ENCODE measurements at places on chromosomes 6 and 20.

DNA sequence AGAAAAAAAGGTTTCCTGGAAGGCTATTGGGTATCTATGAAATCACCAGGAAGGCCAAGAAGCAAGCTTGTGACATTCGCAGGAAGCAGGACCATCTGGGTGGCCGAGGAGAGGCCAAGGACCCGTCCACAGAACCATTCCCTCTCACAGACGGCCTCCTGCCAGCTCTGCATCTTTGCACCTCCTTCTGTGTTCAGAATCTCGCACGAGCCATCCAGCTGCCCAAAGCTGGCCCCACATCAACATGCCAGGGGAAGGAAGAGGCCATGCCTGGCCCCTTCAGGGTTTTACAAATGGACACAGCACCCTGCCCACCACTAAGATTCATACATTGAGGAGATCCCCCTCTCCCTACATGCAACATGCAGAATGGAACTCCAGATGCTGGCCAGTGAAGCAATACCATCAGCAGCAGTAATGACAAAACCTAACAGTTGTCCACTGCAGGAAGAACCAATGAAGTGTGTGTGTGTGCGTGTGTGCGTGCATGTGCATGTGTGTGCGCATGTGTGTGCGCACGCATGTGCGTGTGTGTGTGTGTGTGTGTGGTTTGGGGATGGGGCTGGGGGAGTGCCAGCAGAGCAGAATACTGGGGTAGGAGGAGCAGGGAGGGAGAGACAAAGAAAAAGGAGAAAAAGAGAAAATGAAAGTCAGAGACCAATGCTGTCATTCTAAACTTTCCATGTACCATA, 184.2 kb upstream of the FOXQ1 start:
- DNase-seq, result no peak

- DNase-seq, result peak; percentile 63
Observed at GRCh38 chr6:89952686-89953085, 58.4 kb downstream of the GJA10 start.

DNA sequence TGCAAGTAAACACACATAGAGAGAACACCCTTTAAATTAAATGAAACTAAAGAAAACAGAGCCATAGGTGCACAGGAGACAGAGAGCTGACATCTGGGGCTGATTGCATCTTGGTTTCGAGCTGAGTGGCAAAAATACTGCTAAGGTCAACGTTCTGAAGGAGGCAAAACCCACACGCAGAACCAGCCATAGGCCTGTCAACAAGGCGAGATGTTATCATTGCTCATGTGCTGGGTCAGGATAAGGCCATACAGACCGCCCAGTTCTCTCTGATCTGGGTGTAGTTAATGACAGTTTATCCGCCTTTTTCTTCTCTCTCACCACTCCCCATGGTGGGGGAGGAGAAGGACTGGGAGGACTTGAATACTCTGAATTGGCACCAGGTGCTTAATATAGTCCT, 4.5 kb upstream of the FAM110A start:
- no peak for DNase-seq

- no peak for DNase-seq
Observed at GRCh38 chr20:3193806-3194616, 10.5 kb downstream of the DDRGK1 start.

- no peak for DNase-seq
Observed at GRCh38 chr6:161001421-161001820, 9.9 kb downstream of the MAP3K4 start.

DNA sequence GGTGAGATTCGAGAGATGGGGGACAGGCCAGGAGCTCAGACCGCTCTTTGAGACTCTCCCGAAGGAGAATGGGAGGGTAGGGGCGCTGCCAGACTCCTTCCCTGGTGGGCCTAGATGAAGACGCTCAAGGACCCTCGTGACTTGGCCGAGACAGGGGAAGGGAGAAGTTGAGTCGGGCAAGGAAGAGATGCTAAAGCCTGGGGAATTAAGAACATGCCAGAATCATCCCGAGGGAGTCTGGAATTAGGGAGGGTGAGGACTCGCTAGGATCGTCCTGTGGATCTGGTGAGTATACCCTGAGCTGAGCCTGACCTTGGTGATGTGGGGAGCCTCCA, 529 bp downstream of the UBE2C start:
- no peak for DNase-seq

Data from activated gamma-delta T cell treated with Interleukin-2 at 50 U/mL for 16 hours (primary cell).